Daoy (cell line): ENCODE measurements at places on chromosomes 3 and 15. TPM values are rescaled to one million over a fixed set of nuclear protein-coding genes. Genes with fewer than 3 reads are reported as not detected.

SCN11A gene
- not detected in 2 replicates for total RNA-seq

DNA sequence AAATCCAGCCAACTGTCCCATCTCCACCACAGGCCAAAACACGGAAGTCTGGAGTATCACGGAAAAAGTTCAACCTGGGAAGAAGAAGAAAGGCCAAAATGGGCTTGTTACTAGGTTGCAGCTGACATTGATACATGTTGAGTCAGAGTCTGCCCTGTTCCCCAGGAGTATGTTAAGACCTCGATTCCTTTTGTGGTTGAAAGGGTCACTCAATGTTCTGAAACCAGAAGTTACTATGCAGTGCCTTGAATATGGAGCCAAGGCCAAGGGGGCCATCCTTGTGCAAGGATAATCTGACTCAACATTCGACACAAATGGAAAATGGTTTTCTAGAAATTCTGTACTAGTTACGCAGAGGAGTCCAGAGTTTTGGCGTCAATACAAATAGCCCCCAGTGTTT is 104.2 kb downstream of the DGKG start:
- no peak for DNase-seq

DNA sequence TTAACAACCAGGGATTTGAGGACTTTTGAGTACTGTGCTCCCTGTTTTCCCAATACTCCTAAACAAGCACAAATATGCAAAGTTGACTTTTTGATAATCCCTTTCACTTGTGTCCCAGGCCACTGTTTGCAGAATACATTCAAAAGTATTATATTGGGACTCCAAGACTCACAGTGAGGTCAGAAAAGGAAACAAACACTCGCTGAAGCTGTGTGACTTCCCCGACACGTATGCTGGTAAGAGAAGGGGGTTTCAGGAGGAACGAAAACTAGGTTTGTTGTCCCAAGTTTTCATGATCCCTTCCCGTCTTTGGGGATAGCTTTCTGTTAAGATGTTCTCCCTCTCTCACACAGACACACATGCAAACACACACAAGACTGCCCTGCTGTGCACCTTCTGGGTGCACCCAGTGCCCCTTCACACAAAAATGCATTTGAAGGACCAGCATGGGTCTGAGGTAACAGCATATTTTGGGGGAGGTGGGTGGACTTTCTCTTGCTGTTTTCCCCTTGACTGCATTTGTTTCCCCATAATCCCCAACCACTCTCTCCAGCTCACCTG is 225.2 kb upstream of the PRICKLE2 start:
- no peak for DNase-seq

- DNase-seq = no peak
Observed at GRCh38 chr3:127438371-127438770, 150.5 kb upstream of the PRR20G start.

GOLGA8T gene
- 1.5 TPM in 1 of 2 replicates, not detected in the other for total RNA-seq
